Stromal cell of bone marrow (primary cell): ENCODE measurements at places on chromosomes 7 and 10.

GRCh38 chr7:100413346-100413745, 15.2 kb downstream of the ZCWPW1 start:
- DNase-seq = no peak

GRCh38 chr10:53957401-53957800, 843.6 kb downstream of the PCDH15 start:
- DNase-seq = no peak

- DNase-seq = no peak
Measured at GRCh38 chr10:126309228-126309883, 78.9 kb downstream of the ADAM12 start.

- peak; percentile 96 for DNase-seq
Measured at GRCh38 chr10:77970869-77971803, 44.6 kb upstream of the DLG5 start.

- no peak for DNase-seq
Measured at GRCh38 chr10:55263327-55263726, 462.3 kb upstream of the PCDH15 start.

DNA sequence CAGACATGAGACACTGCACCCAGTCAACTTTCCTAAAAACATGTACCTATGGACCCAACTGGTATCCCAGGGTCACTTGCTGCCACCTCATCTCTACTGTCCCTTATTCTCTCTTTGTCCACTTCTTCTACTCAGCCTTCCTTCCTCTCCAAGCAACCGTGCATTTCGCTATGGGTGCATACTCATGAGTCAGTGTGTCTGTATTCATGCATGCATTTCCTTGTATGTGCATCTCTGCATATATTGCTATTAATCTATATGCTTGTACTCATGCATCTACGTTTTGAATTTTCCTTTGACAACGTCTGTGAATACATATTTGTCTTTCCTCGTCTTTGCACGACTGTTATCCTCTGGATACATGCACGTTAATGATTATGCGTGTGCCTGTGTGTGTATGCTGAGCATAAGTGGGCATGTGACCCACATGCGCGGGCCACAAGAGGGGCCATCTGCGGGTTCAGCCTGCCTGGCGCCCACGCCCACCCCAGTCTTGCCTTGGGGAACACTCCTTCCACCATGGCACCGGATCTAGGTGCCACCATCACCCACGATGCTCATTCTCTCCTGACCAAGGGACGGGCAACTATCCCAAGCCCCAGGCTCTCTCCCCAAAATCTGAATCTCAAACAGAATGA, 23.3 kb downstream of the KIAA1549 start:
- no peak for DNase-seq

GRCh38 chr10:106815427-106816043, 349.0 kb downstream of the SORCS1 start:
- DNase-seq = no peak

DNA sequence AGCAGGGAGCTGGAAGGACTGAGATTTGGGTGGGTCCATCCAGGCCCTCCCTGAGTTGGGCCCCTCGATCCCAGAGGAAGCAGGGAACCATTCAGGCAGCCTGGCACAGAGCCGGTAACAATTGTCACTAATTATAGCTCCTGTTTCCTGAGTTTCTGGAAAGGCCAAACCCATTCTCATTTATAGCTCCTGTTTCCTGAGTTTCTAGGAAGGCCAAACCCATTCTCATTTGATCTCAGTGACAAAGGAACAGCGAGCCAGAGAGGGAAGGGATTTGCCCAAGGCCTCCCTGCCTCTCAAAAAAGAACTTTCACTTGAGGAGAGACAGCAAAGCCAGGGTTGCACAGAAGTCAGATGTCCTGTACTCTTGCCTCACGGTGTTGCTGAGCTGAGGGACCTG, 521.9 kb downstream of the TYW1 start:
- no peak for DNase-seq
